ENCODE measurements at places on chromosomes 6 and 20.

DNA sequence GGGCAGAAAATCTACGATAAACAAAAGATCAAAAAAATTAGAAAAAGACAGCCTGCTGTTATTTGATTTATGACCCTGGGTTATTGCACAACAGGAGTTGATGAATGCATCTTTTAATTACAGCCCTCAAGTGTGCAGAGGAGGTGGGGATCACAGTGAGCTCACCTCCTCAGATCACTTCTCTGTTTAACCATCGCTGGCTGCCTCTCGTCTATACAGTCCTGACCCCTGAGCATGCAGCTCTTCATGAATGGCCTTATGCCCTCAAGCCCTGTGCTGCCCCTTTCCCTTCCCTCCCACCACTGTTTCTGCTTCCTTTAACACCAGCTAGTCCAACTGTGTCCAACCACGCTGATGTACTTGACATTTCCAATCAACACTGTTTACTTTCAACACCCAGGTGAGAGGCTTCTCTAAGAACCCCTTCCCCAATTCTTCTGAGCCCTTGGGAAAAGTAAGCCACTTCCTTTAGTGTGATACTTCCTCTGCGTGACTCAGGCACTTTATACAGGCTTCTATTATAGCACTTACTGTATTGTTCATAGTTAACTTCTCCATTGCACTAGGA lies 60.6 kb upstream of the RIPOR2 start:
- DNase-seq: no peak

- no peak for DNase-seq
Measured at GRCh38 chr6:144006736-144007477, 1.2 kb downstream of the PLAGL1 start.

DNA sequence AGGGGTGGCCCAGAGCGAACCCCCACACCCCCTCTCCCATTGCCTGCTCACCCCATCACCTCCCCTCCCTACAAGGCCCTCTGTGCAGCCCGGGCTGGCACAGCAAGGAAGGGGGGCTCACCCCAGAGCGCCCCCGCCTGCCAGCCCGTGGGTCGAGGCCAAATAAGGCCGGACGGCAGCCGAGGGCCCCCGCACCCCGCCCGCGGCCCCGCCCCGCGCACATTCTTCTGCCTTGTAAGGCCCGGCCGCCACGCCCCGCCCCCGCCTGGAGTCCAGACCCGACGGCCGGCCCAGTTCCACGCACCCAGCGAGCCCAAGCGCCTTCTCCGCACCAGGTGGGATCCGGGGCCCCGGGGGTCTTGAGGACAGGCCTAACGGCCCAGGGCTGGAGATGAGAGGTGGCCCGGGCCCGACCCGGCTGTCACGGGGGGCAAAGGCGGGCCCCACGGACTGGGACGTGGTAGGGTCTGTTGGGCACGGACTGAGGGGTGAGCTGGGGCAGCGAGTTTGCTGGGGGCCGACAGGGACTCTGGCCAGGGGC lies at the start of gene MYL9:
TSS of gene MYL9 (plus strand) at position 293 of the 541 bp plus-strand sequence. CDS start 3,366 bp downstream, outside the sequence.
- no peak for DNase-seq

DNA sequence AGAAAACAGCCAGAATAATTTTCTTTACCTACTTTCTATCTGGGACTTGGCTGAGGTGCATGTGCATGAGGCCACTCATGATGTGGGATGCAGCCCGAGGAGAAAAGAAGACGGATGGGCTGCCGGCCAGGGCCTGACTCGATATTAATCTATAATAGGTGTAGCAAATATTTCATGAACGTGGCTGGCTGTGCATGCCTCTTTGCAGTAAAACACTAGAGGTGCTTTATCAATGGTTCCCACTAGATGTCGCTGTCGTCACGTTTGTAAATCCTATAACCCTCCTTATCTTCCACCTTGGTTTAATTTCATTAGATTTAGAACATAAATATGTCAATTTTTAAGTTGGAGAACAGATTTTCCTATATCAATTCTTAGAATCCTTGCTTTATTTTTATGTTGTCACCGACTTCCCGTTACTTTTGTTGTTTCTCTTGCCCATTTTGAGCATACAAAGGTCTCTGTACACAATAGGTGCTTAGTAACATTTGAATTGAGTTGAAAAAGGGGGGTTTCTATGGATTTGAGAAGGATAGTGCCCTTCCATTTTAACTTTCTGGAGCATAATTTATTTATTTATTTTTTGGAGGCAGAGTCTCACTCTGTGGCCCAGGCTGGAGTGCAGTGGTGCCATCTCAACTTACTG lies 19.6 kb upstream of the FERMT1 start:
- no peak for DNase-seq

DNA sequence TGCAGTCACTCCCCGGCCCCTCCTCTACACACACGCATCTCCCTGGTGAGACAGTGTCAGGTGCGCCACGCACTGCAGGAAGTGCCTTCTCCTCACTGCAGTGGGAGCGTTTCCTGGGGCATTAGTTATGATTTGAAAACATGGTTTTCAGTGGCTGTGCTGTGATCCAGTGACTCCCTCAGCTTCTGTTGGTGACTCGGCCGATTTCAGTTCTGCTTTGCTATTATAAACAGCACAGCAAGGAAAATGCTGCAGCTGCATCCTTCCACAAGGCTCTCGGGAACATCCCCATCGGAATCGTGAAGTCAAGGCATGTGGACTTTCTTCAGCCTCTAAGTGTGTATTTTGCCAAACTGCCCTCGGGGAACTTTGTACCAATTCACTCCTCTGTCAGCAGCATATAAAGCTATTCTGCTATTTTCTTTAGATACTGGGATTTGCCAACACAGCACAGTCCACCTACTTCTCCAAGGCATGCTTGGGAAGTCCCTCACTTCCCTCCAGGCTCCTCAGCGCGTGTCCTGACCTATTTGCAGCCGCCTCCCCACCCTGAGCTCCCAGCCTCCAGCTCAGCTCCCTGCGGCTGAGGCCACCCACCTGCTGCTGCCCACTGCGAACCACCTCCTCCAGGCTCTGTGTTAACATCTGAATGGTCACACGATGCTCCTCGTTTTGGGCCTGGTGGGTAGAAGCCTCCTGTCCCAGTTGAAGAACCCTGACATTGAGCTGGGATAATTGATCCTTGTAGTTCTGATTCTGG lies 54.5 kb downstream of the GINS1 start:
- DNase-seq: no peak

- no peak for DNase-seq
Measured at GRCh38 chr20:51966296-51966971, 164.1 kb upstream of the SALL4 start.

GRCh38 chr6:5135788-5136376 lies 50.7 kb downstream of the PPP1R3G start:
- DNase-seq: peak; percentile 9

DNA sequence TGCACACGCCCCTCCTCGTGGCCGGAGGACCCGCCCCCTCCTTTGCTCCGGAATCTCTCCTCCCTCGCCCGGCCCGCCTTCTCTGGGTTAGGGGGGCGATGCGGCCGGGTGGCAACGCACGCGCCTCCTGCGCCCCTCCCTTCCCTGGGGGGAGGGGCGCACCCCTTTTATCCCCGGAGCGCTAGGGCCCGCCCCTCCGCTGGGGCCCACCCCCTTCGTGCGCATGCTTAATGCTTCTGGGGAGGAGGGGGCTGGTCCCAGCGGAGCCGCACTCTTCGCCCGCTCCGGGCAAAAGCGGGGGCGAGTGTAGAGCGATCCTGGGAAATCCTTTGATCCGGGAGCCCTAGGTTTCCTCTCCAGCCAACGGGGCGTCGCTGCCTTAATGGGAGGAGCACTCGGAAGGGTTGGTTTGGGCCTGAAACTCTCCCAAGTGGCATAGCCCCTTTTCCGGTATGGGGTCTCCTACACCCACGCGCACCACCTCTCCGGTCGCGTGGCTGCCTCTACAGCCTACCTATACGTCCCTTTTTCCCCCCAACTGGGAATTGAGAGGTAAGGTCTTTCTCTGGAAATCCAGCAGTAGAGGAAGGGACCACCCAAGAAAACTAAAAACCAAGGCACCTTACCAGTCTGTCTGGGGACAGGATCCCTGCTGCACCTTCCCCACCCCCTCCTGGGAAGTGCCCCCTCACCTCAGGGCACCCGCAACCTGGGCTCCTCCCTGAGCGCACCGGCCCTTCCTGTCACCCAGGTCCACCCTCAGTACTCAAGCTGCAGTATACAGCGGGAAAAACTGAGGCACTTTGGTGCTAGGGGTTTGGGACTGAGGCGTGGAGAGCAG lies 2.1 kb downstream of the SOX12 start:
- peak; percentile 45 for DNase-seq

GRCh38 chr6:163837691-163838431 lies 423.3 kb downstream of the QKI start:
- no peak for DNase-seq

DNA sequence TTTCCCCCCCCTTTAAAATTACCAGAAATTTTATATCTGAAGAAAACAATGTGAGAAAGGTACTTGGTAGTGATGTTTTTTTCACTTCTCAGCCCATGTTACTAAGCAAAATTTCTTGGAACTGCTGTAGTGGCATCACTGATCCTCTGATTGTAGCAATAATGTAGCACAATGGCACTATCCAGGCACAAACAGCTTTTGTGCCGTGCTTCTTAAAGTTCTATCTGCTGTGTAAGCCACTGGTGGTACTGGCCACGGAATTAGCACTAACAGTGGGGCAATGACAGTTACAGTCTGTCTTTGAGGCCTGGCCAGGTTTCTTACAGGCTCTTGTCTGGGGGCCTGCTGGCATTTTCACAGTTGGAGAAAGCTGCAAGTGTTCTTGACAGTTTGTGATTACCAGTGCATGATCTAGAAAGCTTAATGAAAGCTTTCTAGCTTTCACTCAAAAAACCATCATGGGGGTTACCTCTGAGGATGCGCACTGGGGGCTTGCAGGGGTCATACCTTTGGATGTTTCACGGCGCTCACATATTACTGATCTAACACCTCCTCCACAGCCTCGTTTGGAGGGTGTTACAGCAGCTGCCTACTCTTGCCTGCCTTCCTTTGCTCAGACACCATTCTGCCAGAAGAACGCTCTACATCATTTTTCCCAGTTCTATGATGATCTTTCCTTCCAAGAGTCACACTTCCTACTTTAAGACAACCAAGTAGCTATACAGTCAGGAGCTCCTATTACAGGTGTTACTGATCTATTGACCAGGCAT lies 58.4 kb upstream of the ARMH2 start:
- no peak for DNase-seq

DNA sequence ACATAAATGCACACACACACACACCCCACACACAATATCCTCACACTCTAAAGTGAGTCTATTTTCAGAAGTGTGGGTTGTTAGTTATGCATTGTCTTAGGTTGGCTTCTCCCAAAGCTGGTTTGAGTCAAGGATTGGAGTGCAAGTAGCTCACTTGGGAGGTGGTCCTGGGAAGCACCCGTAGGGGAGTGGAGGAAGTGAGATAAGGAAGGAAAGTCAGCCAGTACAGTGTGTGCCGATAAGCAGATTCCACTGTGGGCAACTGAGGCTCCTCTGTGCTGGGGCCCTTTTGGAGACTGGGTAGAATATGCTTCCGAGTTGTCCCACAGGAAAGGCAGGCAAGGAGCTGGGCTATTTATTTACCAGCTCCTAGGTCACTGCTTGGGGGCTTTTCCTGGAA lies 67.2 kb downstream of the PLCB4 start:
- DNase-seq: no peak

- no peak for DNase-seq
Measured at GRCh38 chr6:41748542-41748941, 1.3 kb upstream of the PGC start.

- DNase-seq: no peak
Measured at GRCh38 chr6:84762220-84763002, 2.0 kb downstream of the TBX18 start.

DNA sequence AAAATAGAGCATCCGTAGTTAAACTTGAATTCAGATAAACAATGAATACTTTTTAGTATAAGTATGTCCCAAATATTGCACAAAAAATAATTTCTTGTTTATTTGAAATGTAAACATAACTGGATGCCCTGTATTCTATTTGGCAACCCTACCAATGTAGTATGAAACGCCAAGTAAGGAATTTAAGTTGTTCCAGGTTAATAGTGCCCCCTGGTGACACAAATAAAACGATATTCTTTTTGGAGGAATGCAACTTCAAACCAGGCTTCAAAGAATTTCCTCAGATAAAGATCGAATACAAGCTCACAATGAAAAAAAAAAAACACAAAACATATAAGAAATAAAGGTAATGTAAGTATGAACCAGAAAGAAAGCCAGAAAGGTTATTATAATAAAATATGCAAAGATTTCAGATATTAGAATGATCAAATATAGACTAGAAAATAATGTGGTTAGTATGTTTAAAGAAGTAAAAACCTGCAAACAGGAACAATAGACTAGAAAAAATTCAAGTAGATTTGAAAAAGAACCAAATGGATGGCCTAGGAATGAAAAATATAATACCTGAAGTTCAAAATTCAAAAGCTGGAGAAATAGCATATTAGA lies 18.4 kb upstream of the AKAP7 start:
- no peak for DNase-seq

DNA sequence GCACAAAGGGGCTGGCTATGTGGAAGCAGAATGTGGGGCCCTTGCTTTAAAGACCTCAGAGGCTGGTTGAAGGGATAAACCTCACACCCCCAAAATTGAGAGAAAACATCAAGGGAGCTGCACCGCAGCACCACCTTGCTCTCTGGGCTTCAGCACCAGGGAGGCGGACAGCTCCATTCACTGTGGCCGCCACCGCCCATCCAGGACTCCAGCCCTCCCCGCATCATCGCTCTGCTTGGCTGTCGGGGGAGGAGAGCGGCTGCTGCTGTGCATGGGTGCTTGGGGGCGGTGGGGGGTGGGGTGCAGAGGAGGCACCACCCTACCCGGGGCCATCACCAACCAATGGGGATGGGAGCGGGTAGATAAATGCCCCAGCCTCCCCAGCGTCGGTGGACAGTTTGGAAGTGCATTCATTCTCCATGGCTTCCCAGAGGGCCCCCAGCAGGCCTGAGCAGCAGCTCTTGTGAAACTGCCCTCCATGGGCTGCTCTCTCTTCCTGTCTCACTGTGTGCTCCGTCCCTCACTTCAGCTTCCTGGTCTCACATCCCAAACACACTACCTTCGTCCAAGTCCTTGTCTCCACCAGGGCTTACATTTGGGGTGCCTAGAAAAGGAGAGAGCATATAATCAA lies 75.7 kb upstream of the BHLHE23 start:
- DNase-seq: no peak

GRCh38 chr6:3372184-3372846 lies 84.5 kb downstream of the SLC22A23 start:
- no peak for DNase-seq

GRCh38 chr20:21237956-21238799 lies 65.0 kb upstream of the XRN2 start:
- DNase-seq: no peak

GRCh38 chr6:3732345-3733141 lies 19.0 kb downstream of the PXDC1 start:
- DNase-seq: peak; percentile 32

Data from stimulated activated CD8-positive, alpha-beta memory T cell treated with anti-CD3 and anti-CD28 coated beads, Interleukin-7, amount 100 ng/mL, for 4 hours (primary cell).